Activated CD4-positive, alpha-beta memory T cell treated with anti-CD3 and anti-CD28 coated beads for 36 hours (primary cell): ENCODE measurements at places on chromosomes 2 and 18. TPM values are rescaled to one million over a fixed set of nuclear protein-coding genes. Genes with fewer than 3 reads are reported as not detected.

Gene SKA1
- 44.2 TPM for total RNA-seq

Gene COL4A3
- total RNA-seq, result not detected

Gene PDCL3
- total RNA-seq, result 47.7 TPM

Gene NOSTRIN
- total RNA-seq, result not detected

Gene REEP1
- 0.15 TPM for total RNA-seq

Gene DES
- not detected for total RNA-seq

Gene CNTNAP5
- not detected for total RNA-seq

Gene LANCL1
- total RNA-seq, result 39.1 TPM

Gene PROKR1
- not detected for total RNA-seq

Gene NRP2
- 2.6 TPM for total RNA-seq

Gene CTAGE1
- total RNA-seq, result not detected

DNA sequence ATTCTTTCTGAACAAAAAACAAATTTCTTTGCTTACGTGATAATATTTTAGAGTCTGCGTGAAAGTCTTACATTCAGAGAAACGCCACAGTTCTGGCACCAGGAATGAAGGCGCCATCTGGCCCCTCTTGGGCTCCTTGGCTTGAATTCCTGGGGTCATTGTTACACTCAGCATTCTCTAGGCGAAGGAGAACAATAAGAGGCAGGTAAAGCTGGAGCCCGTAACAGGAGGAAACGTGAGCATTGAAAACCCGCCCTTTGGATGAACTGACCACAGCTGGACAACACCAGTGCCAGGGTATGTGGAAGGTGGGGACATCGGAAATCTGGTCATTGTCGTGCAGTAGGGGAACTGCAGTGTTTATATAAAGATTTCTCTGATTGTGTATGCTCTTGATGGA is 144.8 kb downstream of the RNF152 start:
- no peak overlapping the region for H3K4me3 ChIP-seq
- no peaks in the 10 kb centered on the region for H3K4me1 ChIP-seq
- H3K27me3 ChIP-seq, result peaks cover 3% of the 10 kb centered on the region

DNA sequence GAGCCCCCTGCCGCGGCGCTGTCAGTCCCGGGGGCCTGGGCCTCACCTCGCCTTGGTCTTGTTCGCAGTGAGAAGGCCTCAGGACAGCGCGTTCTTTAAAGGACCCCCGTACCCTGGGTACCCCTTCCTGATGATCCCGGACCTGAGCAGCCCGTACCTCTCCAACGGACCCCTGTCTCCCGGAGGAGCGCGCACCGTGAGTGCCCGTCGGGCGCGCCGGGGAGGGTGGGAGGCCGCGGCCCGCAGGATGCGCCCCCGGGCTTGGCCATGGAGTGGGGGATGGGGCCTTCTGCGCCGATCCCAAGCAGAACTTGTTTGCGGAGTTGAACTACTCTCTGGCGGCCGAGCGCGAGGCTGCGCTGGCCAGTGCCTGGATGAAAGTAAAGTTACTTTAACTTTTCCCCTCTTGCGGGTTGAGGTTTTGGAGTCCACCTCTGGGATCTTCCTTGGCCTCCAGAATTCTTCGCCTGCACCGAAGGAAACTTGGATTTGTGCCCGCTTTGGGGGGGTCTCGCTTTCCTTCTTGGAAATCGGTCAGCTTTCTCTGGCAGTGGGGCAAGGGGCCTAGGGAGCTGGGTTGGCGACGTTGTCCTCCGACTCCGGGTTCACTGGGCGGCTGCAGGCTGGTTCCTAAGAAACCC is 1.2 kb downstream of the TCF7L1 start:
- peaks cover 1% of the 10 kb centered on the region for H3K36me3 ChIP-seq
- no peak overlapping the region for H3K27ac ChIP-seq
- H3K4me3 ChIP-seq, result peak overlapping the region; percentile 12
- DNase-seq, result peak; percentile 19
- peaks cover 48% of the 10 kb centered on the region for H3K27me3 ChIP-seq
- H3K4me1 ChIP-seq, result peaks cover 4% of the 10 kb centered on the region

GRCh38 chr2:12588986-12589385 is 127.8 kb upstream of the TRIB2 start:
- H3K36me3 ChIP-seq, result no peaks in the 10 kb centered on the region
- no peaks in the 10 kb centered on the region for H3K27me3 ChIP-seq
- H3K4me1 ChIP-seq, result peaks cover 22% of the 10 kb centered on the region
- no peak overlapping the region for H3K4me3 ChIP-seq
- DNase-seq, result no peak
- H3K27ac ChIP-seq, result no peak overlapping the region

- H3K36me3 ChIP-seq, result no peaks in the 10 kb centered on the region
- DNase-seq, result no peak
- H3K27me3 ChIP-seq, result peaks cover 2% of the 10 kb centered on the region
- no peak overlapping the region for H3K27ac ChIP-seq
- no peak overlapping the region for H3K4me3 ChIP-seq
These were observed 13.3 kb upstream of the RPL31 start for GRCh38 chr2:100988630-100989417.

DNA sequence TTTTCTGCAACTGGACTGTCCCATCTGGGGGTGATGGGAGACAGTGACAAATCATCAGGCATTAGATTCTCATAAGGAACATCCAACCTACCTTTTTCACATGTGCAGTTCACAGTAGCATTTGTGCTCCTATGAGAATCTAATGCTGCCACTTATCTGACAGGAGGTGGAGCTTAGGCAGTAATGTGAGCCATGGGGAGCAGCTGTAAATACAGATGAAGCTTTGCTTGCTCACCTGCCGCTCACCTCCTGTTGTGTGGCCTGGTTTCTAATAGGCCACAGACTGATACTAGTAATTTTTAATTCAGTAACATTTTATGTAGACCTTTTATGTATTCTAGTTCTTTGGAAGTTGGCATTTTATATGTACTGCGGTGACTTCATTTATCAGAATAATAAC is 180.1 kb upstream of the SPOPL start:
- H3K4me3 ChIP-seq, result no peak overlapping the region
- H3K36me3 ChIP-seq, result no peaks in the 10 kb centered on the region
- H3K27ac ChIP-seq, result no peak overlapping the region
- no peak for DNase-seq
- H3K27me3 ChIP-seq, result no peaks in the 10 kb centered on the region

DNA sequence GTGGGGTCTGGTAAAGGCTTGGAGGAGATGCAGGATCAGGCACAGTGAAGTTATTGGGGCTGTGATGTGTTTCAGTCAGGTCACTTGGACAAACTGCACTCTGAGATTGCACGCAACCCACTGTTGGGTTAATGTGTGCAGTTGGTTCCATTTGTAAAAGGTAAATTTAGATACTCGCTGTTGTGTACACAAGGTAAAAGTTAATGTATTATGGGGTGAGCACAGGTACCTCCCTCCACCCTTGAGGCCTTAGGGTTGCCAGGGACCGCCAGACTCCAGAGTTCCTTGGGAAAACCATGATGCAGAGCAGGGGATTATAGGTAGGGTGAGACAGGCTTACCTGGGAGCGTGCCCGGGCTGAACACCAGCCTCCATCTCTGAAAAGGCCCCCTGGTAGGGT is 20.1 kb downstream of the IMPA2 start:
- H3K4me3 ChIP-seq, result no peak overlapping the region
- H3K27ac ChIP-seq, result no peak overlapping the region
- peaks cover 4% of the 10 kb centered on the region for H3K36me3 ChIP-seq

DNA sequence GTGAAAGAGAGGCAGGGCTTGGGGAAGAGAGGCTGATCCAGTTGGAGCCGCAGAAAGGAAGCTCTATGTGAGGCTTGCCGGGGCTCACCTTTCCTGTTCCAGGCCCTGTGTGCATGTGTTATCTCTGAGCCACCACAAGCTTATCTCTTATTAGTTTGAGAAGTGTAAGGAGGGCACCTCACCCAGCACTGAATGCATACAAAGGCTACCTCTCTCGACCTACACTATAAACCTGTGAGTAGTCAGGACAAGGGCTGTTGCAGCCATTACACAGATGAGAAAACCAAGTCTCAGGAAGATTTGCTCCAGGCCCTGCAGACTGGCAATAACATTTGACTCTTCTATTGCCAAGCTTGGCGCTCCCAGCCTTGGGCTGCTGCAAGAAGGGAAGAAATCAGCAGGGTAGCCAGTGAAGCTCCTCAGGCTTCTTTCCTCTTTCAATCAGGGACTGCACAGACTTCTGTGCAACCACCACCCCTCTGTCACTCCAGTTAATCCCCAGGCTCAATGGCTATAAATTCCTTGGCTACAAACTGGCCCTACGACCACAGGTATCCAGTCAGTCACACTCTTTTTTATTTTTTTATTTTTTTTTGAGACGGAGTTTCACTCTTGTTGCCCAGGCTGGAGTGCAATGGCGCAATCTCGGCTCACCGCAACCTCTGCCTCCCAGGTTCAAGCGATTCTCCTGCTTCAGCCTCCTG is 73.8 kb downstream of the CLHC1 start:
- H3K36me3 ChIP-seq, result no peaks in the 10 kb centered on the region
- H3K4me1 ChIP-seq, result peaks cover 12% of the 10 kb centered on the region
- no peak overlapping the region for H3K4me3 ChIP-seq
- no peaks in the 10 kb centered on the region for H3K27me3 ChIP-seq

- peaks cover 2% of the 10 kb centered on the region for H3K27me3 ChIP-seq
- H3K36me3 ChIP-seq, result no peaks in the 10 kb centered on the region
- no peak for DNase-seq
- H3K4me3 ChIP-seq, result no peak overlapping the region
- no peaks in the 10 kb centered on the region for H3K4me1 ChIP-seq
These were observed 300.0 kb upstream of the HDAC4 start for GRCh38 chr2:239700686-239701345.

DNA sequence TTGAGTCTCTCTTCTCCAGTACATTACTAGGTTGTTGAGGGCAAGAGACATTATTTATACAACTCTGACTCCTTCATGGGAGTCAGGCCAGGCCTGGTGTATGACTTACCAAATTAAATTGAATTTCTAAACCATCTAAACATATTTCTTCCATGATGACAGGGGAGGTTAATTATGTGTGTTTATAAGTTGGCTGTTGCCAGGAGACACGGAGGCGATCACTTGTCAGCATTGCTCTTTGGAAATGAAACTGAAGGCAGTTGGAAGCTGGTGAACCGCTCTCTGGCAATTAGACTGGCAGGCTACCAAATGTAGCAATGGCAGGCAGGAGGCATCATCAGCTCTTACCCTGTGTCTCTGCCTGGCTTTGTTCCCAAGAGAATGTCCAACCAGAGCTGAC is 241.4 kb downstream of the KCNS3 start:
- H3K36me3 ChIP-seq, result no peaks in the 10 kb centered on the region
- H3K27me3 ChIP-seq, result peaks cover 2% of the 10 kb centered on the region
- no peaks in the 10 kb centered on the region for H3K4me1 ChIP-seq
- no peak for DNase-seq
- H3K4me3 ChIP-seq, result no peak overlapping the region
- no peak overlapping the region for H3K27ac ChIP-seq

- H3K27me3 ChIP-seq, result no peaks in the 10 kb centered on the region
- H3K4me3 ChIP-seq, result no peak overlapping the region
- no peaks in the 10 kb centered on the region for H3K4me1 ChIP-seq
- no peaks in the 10 kb centered on the region for H3K36me3 ChIP-seq
These were observed 125.7 kb downstream of the PDE1A start for GRCh38 chr2:182301093-182301492.

DNA sequence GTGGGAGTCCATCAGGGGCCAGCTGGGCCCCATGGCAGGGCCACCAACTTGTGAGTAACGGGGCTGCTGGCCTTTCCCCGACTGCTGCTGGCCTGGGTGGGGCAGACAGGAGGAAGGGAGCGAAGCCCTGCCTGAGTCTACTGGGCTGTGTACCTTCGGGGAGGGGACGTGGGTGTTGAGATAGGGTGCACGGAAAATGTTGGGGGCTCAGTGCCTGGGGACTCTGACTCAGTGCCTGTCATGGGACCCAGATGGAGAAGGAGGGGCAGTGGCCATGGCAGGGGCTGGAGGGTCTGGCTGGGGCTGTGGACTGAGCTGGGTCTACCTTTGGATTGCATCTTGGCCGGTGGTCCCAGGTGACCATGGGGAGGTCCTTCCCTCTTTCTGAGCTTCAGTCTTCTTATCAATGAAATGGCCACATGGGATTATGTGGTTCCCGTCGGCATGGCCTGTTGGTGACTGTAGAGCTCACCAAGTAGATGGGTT is 4.0 kb downstream of the SLC4A3 start:
- H3K4me3 ChIP-seq, result no peak overlapping the region
- peaks cover 14% of the 10 kb centered on the region for H3K27me3 ChIP-seq
- H3K27ac ChIP-seq, result no peak overlapping the region
- no peaks in the 10 kb centered on the region for H3K36me3 ChIP-seq
- H3K4me1 ChIP-seq, result peaks cover 4% of the 10 kb centered on the region

DNA sequence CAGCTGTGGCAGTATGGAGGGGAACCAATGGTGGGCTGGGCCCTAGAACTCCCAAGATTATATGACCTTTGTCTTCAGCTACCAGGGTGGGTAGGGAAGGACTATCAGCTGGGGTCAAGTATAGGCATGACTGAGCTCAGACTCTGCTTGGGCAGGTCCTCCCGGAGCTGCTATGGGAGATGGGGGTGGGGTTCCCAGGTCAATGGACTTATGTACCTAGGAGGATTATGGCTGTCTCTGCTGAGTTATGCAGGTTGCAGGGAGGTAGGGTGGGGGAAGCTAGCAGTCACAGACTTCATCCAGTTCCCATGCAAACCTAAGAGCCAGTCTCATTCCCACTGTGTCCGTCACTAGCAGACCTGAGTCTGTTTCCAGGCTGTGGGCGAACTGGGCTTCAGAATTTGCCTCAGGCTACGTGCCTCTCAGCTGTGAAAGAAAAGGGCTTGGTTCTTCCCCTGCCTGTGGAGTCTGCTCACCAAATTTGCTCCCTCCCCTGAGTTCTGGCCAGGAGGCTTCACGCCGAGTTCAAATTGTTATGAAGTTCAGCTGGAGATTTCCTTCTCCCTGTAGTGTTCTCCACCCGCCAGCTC is 985.8 kb upstream of the NRXN1 start:
- no peak for DNase-seq
- H3K27me3 ChIP-seq, result no peaks in the 10 kb centered on the region
- H3K27ac ChIP-seq, result no peak overlapping the region
- H3K36me3 ChIP-seq, result no peaks in the 10 kb centered on the region
- H3K4me3 ChIP-seq, result no peak overlapping the region

GRCh38 chr2:220736778-220737177 is 835.3 kb downstream of the EPHA4 start:
- no peaks in the 10 kb centered on the region for H3K36me3 ChIP-seq
- H3K4me1 ChIP-seq, result no peaks in the 10 kb centered on the region
- DNase-seq, result no peak
- H3K27ac ChIP-seq, result no peak overlapping the region
- H3K4me3 ChIP-seq, result no peak overlapping the region
- peaks cover 2% of the 10 kb centered on the region for H3K27me3 ChIP-seq

DNA sequence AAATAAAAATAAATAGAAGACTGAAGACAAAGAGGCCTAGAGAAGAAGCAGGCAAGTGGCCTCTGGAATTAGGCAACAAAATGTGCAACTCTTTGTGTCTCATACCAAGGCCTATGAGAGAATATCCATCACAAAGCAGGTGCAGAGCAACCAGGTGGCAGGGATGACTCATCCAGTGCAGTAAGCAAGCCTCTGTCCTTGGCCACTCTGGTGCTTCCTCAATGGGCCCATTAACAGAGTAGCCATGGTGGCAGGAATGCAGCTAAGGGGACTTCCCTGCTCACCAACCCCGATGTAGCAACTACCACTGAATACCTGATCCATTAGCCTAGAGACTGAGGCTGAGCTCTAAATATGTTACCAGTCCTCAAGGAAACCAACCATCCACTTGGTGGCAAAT is 11.0 kb upstream of the EPG5 start:
- H3K4me3 ChIP-seq, result no peak overlapping the region
- H3K4me1 ChIP-seq, result peaks cover 5% of the 10 kb centered on the region
- no peaks in the 10 kb centered on the region for H3K36me3 ChIP-seq
- no peaks in the 10 kb centered on the region for H3K27me3 ChIP-seq
- no peak for DNase-seq

GRCh38 chr18:46416706-46417638 is 240.0 kb downstream of the LOXHD1 start:
- H3K36me3 ChIP-seq, result no peaks in the 10 kb centered on the region
- H3K27ac ChIP-seq, result no peak overlapping the region
- H3K4me1 ChIP-seq, result no peaks in the 10 kb centered on the region
- no peaks in the 10 kb centered on the region for H3K27me3 ChIP-seq
